Activated CD8-positive, alpha-beta T cell treated with anti-CD3 and anti-CD28 coated beads for 36 hours (primary cell): ENCODE measurements at places on chromosomes 2 and 18. TPM values are rescaled to one million over a fixed set of nuclear protein-coding genes. Genes with fewer than 3 reads are reported as not detected.
A peak's percentile ranks its signal among the peaks of the same experiment; 100 is the strongest.

DNA sequence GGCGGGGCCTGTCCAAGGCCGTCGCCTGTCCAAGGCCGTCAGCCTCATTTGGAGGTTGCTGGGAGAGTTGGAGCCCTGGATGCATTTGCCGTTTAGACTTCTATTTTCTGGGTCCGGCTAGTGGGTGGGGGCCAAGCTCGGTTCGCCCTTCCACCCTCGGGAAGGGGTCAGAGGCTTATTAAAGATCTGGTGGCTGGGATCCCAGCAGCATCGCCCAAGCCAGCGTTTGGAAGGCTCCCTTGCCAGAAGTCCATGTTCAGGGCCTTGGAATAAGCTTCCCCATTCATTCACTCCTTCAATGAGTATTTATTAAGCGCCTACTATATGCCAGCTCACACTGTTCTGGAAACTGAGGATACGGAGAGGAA is 516 bp upstream of the DOCK10 start:
- DNase-seq: no peak

GRCh38 chr2:139045524-139045923 is 265.3 kb upstream of the NXPH2 start:
- DNase-seq: no peak

DNA sequence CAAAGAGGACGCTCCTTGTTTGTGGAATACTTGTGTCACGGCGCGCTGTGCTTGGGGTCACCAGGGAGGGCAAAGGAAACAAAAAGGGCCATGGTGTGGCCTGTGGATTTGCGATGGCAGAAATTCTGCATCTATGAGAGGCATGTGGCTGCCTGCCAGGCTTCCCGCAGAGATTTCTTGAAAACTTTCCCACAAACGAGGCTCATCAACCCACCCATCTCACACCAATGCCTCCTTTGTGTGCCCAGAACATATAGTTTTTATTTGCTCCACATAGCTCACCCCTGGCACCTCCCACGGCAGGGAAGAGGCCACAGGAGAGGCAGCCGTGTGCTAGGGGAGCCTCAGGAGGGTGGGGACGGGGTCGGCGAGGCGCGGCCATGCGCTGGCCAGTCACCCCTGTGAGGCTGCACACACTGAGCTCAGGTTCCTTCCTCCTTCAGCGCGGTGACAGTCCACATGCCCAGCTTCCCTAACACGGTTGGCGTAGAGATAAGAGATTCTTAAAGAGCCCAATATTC is 100.3 kb downstream of the MBP start:
- no peak for DNase-seq

Gene POLE4
- total RNA-seq: 48.4 TPM

- no peak for DNase-seq
These were observed 143.6 kb upstream of the TCF4 start for GRCh38 chr18:55731594-55732042.

DNA sequence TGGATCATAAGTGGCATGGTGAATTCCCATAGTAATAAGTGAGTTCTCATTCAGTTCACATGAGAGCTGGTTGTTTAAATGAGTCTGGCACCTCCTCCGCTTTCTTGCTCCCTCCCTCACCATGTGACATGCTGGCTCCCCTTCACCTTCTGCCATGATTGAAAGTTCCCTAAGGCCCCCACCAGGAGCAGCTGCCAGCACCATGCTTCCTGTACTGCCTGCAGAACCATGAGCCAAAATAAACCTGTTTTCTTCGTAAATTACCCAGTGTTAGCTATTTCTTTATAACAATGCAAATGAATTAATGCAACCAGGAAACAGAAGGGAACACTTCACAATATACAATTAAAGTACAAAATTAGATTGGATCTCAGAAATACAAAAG is 257.0 kb downstream of the MREG start:
- DNase-seq: no peak

- no peak for DNase-seq
These were observed 29.2 kb upstream of the CTAGE1 start for GRCh38 chr18:22446911-22447310.

DNA sequence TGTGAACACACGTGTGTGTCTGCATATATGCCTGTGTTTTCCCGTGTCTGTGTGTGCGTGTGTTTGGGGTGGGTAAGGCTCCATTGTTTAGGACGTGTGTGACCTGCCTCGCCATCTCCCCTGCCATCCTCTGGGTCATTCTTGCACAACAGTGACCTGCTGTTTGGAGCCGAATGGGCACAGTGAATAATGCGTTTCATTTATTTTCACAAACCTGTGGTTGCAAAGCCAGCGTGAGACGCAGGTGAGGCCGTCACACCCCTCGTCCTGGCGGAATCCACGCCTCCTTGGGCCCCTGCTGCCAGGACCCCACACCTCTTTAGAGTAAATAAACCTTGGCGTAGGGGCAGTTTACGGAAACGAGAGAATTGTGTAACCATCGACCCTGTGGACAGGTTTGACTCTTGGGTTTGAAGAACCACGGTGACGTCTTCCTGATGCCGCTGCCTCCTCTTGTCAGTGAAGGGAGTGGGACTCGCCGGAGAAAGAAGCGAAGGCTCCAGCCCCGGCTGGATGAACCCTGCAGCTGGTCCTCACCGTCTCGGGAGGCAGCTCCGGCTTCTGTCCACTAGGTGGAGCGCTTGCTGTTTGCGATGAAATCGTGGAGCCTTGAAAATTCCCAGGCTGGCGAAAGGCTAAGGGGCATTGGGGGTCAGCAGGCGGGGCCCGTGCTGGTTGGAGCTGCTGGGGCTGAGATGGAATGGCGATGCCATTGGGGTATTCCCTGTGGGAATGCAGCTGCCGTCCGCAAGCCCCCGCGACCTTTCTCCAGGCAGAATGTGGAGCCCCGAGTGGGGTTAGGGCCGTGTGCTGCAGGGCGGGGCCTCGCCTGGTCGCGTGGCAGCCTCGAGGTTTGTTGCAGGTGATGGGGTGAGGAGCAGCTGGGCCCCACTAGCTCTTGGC is 81.1 kb downstream of the RTP5 start:
- DNase-seq: peak; percentile 54

Gene KCNG2
- total RNA-seq: not detected

- no peak for DNase-seq
These were observed 28.2 kb downstream of the CCDC102B start for GRCh38 chr18:68826121-68826520.

DNA sequence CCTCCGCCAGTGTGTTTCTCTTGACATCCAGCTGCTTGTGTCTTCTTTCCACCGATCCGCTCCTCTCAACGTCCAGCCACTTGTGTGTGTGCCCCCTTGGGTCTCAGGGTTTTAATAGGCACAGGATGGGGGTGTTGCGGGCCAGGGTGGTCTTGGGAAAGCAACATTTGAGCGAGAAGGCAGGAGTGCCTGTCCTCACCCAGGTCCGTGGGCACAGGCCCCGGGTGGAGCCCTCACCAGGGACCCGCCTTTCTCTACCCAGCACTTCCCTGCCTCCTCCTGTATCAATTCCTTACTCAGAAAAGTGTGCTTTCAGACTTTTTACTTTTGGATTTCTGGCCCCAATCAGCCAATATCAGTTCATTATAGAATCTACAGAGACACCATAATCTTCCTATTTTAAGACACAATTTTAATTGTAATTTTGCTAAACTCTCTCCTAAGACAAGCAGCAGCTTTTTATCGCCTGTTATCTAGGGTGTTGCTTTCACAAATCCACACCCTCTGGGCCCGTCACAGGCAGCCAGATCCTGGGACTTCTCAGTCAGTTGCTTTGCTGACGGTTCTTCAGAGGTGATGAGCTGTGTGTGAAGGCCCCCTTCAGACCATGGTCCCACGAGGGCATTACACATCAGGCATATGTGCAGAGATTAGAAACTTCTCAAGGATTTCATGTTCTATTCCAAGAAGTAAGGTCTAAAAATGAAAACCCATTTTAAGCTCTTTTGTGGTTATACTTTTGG is 96.0 kb upstream of the FHL2 start:
- no peak for DNase-seq

DNA sequence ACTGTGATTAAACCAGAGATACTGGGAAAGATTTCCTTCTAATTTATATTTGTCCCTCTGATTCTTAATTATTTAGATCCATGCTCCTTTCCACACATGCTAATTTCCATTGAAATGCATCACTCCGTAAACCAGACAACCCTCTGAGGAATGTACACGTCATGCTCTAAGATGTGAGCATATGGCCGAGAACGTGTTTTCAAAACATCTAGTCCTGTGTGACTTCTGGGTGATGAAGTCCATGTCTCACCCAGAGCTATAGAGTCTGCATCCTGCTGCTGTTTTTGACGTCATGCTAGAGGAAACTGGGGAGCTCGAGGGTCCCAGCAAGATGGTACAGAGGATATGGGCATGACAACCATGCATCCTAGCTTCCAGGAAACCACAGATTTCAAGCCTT is 53.6 kb downstream of the CAPN13 start:
- DNase-seq: no peak

DNA sequence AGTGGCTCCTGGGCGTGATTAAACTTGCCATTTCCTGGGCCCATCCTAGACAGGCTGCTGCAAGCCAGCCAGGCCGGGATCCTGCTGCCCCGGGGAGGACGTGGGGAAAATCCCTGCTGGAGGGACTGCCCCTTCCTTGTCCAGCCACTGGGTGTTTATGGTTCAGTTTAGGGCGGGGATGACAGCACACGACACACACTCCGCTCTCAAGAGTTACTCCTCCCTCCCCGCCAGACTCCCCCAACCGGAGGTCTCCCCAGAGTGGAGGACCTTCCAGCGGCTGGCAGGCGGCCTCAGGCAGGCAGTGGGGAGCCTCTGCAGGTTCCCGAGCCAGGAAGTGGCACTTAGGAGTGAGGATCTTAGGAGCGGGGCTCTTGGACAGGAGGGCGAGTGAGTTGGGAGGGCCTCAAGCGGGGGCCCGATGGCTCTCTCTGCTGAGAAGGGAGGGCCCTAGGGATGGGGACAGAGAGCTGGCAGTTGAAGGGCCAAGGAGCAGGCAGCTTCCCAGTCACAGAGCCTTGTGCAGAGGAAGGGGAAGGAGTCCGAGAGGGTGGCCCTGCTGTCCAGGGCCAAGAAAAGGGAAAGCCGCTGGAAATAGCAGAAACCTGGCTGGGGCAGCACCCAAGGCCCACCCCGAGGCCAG is 5.7 kb upstream of the GPR35 start:
- DNase-seq: peak; percentile 23

Gene ERBB4
- total RNA-seq: not detected

DNA sequence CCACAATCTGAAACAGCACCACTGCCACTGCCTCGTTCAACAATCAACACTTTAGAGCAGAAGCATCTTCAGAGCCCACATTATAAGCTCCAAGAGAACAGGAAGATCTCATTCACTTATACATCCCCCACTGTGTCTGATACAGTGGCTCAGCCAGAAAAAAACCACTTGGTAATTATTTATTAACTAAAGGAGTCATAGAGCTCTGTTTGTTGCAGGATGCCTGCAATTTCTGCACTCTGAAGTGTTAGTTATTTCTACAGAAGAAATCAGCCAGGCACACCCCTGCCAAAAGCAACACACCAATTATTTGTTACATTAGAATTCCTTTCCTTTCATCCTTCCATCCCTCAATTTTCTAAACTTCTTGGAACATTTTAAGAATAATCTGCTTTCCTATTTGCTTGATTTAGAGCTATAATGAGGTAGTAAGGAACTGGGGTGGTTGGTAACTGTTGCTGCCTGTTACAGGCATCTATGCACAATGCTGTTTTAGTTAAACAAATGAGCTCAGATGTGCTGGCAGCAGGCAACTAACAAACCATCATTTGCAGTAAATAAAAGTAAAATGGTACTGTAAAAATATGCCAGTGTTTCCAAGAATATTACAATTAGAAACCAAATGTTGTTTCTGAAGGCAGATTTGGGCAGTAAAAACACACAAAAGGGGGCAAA is 59.9 kb downstream of the DYM start:
- no peak for DNase-seq

Gene DES
- not detected for total RNA-seq

Gene RNU2-63P
- 7.6 TPM for total RNA-seq

Gene RIT2
- total RNA-seq: not detected

- DNase-seq: no peak
These were observed 8.9 kb downstream of the TFPI start for GRCh38 chr2:187545238-187545751.

Gene RBM45
- 10.6 TPM for total RNA-seq
